ENCODE measurements at places on chromosomes 16 and 17.

- no peak for DNase-seq
These were observed 192.6 kb downstream of the MYO1D start for GRCh38 chr17:32684087-32684958.

GRCh38 chr16:56415875-56416274 lies 9.5 kb downstream of the AMFR start:
- DNase-seq = no peak

DNA sequence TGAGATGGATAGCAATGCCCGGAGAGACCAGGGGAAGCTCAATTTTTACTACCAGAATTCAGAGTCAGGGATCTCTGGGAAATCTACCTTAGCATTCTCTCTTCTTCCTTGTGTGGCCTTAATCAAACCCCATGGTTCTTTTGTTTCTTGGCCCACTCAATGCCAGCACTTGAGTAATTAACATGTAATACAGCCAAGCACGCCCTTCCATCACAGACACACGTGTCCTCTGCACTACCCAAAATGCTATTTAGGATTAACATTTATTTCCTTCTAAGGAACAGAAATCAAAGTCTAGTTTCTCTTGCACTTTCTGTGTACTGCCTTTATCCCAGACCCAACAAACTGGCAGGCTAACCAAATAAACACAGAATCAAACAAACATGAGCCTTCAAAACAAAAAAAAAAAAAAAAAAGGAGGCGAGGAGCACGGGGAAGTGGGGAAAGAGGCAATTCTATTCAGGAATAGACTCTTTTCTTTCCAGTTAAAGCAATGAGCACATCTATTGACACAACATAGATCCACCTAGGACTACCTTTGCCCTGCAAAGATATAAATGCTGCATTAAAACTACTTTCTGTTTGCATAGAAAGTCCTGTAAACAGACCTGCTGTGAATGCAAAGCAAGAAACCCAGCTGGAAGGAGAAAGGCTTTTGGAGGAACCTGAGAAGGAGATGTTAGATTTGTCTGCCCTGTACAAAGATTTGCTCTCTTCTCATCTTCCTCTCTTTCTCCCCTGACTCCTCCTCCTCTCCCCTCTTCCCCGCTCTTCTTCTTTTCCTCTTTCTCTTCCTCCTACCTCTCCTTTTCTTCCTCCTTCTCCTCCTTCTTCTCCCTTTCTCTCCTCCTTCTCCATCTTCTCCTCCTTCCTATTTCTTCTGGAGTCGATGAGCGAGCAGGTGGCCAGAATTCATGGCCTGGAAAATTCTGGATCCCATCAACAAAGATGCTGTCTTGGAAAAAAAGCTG lies 294.4 kb downstream of the NPIPA8 start:
- DNase-seq = no peak

DNA sequence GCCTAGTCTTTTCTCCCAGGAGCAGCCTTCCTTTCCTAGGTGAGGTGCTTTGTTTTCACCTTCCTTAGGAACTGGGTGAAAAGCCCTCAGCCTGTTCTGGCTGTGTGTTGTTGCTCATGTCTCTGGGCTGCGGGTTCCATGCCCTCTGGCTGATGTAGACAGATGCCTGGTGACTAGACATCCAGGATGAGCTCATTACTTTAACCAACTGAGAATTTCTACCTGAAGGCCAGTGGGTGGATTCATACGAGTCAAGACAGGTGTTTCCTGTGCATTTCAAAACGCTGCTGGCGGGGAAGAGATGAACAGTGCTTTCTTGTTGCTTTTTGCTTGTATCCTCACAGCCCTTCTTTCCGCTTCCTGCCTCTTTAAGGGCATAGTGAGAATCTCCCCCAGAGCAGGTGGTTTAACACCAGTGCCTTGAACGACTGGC lies 22.3 kb downstream of the SAP30BP start:
- DNase-seq = no peak

- DNase-seq = no peak
These were observed 186.4 kb downstream of the SEC14L1 start for GRCh38 chr17:77327181-77327565.

GRCh38 chr16:80932708-80933095 lies 74.0 kb downstream of the CMC2 start:
- DNase-seq = no peak

DNA sequence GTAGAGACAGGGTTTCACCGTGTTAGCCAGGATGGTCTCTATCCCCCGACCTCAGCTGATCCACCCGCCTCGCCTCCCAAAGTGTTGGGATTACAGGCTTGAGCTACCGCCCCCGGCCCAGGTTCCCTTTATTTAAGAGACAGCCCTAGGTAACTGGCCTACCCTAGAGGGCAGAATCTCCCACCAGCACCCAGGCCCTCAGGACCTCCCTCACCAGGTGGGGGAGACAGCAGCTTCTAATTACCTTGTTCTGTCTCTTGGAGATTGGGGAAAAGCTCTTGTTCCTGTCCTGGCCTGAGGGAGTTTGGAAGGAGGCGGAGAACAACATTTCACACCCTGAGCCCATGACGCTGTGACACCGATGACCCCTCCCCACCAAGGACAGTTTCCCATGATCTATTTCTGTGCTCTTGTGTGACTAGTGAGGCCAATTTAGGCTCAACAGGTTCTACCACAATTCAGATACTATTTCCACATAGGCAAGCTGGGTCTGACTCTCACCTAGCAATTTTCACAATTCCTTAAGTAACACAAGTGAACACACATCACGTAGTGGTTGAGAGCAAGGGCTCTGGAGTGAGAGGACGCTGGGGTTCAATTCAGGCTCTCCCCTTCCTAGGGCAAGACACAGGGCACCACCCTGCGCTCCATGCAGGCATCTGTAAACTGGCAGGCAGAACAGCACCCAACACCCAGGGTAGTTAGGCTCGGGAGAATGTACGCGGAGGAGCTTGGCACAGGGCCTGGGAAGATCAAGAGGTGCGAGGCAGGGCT lies 20.4 kb downstream of the HDAC5 start:
- no peak for DNase-seq
